ENCODE measurements at places on chromosomes 2 and 18.

DNA sequence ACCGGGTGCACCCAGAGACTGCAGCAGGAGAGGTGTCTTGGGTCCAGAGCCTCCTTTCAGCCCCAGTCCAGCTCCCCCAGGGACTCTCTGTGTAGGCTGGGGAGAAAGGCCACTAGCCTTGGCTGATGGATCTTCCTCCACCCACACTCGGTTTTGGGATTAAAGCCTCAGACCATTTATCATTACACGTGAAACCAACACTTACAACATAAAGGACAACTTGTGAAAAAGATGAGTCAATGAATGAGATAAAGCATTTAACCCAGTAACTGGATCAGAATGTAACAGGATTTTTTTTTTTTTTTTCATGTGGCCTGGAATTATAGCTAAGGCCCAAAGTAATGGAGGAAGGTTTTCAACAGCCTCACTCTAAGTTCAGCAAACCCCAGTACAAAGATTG lies 32.1 kb downstream of the NAT8 start:
- DNase-seq = no peak

DNA sequence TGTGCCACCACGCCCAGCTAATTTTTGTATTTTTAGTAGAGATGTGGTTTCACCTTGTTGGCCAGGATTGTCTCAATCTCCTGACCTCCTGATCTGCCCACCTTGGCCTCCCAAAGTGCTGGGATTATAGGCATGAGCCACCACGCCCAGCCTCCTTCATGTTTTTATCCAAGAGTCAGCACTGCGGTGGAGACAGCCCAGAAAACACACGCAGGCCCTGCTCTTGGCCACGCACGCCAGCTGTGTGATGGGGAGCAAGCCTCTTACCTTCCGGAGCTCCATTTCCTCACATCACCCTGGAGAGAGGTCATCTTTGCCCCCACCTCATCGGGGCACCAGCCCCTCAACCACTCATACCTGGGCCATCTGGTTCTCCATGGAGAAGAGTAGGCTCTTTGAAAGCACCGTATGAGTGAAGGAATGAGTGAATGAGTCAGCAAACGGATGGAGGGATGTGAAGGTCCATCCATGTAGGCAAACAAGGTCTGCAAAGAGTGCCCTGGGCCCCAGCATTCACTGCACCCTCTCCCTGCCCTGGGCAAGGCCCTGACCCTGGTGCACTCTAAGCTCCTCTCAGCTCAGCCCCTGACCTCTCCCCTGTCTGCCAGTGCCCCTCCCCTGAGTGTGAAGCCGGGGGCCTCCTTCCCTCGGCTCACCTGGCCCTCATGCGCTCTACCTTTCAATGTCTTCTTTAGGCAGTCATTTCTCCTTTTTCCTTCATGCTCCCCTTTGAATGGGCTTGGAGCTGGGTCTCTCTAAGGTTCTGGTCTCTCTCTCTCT lies 7.4 kb downstream of the GYPC start:
- DNase-seq = no peak

DNA sequence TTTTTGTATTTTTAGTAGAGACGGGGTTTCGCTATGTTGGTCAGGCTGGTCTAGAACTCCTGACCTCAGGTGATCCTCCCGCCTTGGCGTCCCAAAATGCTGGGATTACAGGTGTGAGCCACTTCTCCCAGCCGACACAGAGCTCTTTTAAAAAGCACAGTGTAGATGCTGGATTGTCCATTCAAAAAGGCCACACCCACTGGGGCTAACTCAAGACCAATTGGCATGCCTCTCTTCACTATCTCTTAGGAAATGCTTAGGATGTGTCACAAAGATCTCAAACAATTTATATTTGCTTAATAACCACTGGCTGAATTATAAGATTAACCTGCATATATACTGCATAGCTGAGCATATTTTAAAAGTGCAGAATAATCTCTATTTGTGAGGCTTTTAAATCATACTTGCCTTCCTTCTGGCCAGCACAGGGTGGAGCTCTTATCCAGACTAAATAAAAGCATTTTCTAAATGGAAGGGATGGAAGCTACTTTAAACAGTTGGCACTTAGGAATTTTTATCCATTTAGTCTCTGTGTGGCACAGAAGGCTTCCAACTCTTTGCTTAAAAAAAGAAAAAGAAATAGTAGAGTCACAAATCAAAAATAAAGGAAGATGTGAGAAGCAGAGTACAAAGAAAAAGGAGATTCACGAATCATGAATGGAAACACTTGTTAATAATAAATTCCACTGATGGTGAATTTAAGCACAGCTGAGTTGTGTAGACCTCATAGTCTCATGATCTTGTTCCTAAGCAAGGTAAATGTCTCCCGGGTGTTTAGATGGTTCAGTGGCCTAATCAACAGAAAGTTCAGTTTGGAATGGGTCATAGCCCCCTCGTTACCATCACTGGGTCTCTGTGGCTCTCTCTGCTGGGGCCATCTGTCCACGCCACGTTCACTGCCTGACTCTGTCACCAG lies 22.4 kb downstream of the CRYGD start:
- no peak for DNase-seq

DNA sequence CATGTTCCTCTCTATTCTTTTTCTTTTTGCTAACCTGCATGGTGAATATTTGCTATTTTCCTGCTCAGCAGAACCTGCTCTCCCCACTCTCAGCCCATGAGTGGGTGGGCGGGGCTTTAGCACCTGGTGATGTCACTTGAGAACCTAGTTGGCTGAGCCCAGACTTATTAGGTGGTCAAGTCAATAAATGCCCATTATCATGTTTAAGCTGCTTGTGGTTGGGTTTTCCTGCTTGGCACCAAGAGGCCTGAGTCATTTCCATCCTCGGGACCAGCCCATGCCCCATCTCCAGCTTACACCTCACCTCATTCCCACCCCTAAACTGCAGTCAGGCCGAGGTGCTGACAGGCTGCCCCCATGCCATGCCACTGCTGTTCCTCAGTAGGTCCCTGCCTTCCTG lies 226.6 kb downstream of the ANKRD30B start:
- DNase-seq = no peak

DNA sequence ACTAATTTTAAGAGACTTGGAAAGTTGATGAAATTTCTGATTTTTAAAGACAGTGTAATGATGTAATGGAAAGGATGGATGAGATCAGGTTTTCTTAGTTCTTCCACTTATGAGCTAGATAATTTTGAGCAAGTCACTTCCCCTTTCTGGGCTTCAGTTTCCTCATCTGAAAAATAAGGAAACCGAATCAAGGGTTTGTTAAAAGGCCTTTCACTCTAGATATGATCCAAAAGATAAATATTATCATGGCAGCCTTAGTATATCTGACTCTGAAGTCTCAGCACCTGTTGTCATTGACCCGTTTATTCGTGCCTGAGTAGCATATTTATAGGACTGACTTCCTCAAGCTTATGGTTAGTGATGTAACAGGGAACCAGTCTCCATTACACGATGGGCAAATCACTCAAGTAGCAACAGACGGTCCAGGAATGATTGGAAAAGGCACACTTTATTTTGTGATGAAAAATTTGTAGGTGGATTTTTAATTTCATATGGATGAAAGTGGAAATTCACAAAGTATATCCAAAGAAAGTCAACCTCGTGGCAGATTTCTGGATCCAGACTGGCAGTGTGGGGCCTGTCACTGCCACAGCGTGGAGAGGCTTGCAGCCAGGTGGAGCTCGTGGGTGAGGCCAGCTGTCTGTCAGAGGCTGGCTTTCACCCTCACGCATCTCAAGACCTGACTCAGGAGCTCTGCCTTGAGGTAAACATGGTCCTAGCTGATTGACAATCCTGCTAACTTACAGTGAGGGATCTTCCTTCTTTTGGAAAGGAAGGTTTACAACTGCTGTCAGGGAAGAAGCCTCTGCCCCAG lies 137.9 kb upstream of the CXCR4 start:
- no peak for DNase-seq

GRCh38 chr18:36953047-36953446 lies 124.1 kb downstream of the KIAA1328 start:
- no peak for DNase-seq

- no peak for DNase-seq
Observed at GRCh38 chr2:39524061-39524460, 87.0 kb upstream of the MAP4K3 start.

DNA sequence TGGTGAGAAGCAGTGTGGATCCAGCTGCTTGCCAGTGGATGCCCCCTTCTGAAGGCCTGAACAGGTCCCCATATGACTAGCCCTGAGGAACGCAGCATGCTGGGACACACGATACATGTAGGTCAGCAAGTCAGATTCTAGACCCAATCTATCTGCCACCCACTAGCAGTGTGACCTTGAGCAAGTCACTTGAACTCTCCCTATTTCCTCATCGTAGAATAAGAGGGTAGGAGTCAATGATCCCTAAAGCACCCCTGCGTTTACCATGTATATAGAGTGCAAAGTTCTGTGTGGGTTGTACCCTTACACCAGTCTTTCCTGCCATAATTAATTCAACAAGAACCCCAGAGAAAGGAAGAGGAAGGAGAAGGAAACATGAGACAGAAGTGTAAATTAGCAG lies 123.7 kb downstream of the GALNT14 start:
- DNase-seq = no peak
